ENCODE measurements at places on chromosomes 13 and 19. TPM values are rescaled to one million over a fixed set of nuclear protein-coding genes. Genes with fewer than 3 reads are reported as not detected.
A peak's percentile ranks its signal among the peaks of the same experiment; 100 is the strongest.

The C19orf38 gene
- total RNA-seq, result 11.7 TPM

- no peak for DNase-seq
Observed at GRCh38 chr19:55930996-55931515, 1.1 kb downstream of the NLRP13 start.

GRCh38 chr19:42191330-42191729, 26.1 kb downstream of the DEDD2 start:
- DNase-seq, result no peak

GRCh38 chr19:42254089-42254849, 659 bp downstream of the ERF start:
- peak; percentile 84 for DNase-seq

GRCh38 chr13:30341815-30342570, 34.6 kb upstream of the KATNAL1 start:
- peak; percentile 83 for DNase-seq

- DNase-seq, result no peak
Observed at GRCh38 chr19:1373534-1374249, 10.0 kb upstream of the NDUFS7 start.

All from lower lobe of right lung (tissue), 2 donors.